Renal pelvis (tissue), 12 donors: ENCODE measurements at places on chromosomes 2 and 18. TPM values are rescaled to one million over a fixed set of nuclear protein-coding genes. Genes with fewer than 3 reads are reported as not detected.

The B3GNT7 gene
- 4.2 TPM for polyA plus RNA-seq

- no peak for DNase-seq
Measured at GRCh38 chr2:158990397-158991214, 22.2 kb downstream of the TANC1 start.

DNA sequence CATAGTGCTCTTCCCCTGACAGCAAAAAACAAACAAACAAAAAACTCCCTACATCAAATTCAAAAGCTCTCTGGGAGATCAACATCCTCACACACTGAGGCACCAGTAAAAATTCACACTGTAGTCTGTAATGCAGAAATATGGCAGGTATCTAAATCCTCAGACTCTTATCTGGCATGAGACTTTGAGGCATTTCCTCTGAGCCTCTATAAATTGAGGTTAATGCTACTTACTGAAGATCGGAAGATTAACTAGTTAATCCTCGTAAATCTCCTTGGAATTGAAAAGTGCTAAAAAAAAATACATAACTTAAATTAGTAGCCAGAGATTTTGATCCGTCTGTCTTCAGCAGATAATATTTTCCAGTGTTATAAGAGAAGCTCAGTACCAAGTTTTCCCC, 65.0 kb downstream of the AP1S3 start:
- DNase-seq, result no peak

DNA sequence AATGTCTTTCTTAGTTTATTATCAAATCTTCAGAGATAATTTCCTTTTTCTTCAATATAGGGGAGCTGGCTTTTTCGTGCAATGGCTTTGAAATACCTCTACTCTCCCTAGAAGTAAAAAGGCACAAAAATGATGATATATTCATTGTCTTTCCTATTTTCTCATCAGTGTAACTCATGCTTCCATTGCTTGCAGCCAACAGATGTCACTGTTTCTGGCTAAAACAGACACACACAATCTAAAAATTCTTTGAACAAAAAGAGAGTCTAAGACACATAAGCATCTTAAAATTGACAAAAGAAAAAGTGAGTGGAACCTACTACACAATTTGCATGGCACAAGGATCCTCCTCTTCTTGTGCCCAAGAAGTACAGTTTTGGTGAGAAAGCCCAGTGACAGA, 448.7 kb upstream of the VRK2 start:
- no peak for DNase-seq

DNA sequence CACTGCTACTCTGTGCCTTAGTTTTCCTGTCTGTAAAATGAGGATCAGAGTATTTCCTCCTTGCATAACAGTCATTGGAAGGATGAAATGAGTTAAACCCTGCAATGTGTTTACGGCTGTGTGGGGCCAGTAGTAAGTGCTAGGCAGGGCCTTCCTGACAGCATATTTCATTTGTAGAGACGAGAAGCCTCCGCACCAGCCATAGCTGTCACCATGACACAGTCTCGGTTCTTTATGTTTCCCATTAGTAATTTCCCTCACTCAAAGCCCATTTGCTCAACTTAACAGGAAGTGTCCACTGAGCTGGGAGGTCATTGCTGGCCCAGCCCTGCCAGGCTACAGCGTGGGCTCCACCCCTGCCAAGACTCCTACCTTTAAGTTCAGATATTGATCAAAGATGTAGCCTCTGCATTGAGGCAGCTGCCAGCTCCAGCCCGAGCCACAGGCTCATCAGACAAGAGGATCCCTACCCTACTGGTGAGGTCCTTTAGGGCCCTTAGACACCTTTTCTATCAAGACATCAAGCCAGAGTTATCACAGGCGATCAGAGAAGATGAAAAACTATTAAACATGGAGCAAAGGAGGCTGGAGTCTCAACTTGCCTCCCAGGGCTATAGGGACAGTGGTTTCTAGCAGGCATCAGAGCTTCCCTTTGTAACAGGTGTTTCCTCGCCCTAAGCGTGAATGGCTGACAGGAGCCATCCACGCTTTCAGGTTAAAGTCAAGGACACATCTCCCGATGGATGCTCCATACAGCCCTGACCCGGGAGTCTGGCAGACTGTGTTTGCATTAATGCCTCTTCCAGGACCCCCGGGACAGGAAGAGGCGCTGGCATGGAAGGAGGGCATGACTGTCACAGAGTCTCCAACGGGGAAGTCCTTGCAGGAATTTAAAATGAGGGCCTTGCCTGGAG, 251.7 kb downstream of the NDUFA10 start:
- no peak for DNase-seq

DNA sequence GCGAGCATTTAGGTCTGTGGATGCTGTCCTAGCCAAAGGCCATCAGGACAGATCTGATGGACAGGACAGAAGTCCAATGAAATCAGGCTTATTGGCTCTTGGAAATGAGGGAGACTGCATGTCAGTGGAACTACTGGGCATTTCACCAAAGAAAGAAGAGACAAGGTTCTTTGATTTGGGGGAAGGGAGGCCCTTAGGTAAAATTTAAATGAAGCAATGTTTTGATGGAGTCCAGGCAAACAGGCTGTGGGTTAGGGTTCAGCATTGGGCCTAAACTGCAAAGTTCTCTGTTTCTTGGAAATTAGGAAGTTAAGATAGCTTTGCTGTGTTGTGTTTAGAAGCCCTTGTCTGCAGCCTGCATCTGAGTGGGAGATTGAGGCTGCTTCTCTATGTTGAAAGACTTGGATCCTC, 31.6 kb upstream of the RNF149 start:
- DNase-seq, result no peak

The IL1RL1 gene
- polyA plus RNA-seq, result 0.46 TPM

DNA sequence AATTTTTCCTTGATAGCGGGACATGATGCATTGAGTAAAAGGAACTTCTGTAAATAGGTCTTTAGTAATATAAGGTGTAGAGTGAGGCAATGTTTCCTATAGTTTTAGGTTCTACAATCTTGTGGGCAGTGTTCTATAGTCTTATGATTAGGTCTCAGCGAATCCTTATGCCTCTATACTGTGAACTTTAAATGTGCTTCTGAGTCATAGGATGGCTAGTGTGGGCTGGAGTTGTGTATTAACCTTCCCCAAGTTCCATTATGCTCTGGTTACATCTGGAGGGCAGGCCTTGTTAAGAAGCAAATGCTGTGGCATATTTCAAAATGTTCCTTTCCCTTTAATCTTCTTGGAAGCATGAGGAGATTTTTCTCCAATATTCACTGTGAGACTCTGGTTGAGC, 73.5 kb downstream of the ROCK2 start:
- no peak for DNase-seq

GRCh38 chr2:172962824-172963223, 112.8 kb upstream of the MAP3K20 start:
- DNase-seq, result no peak

GRCh38 chr18:33201509-33201926, 239.0 kb downstream of the CCDC178 start:
- peak; percentile 73 for DNase-seq

The KLHL30 gene
- 0.36 TPM for polyA plus RNA-seq

- no peak for DNase-seq
Measured at GRCh38 chr2:95043300-95044093, 18.0 kb downstream of the MAL start.

The INHBB gene
- 0.06 TPM for polyA plus RNA-seq

DNA sequence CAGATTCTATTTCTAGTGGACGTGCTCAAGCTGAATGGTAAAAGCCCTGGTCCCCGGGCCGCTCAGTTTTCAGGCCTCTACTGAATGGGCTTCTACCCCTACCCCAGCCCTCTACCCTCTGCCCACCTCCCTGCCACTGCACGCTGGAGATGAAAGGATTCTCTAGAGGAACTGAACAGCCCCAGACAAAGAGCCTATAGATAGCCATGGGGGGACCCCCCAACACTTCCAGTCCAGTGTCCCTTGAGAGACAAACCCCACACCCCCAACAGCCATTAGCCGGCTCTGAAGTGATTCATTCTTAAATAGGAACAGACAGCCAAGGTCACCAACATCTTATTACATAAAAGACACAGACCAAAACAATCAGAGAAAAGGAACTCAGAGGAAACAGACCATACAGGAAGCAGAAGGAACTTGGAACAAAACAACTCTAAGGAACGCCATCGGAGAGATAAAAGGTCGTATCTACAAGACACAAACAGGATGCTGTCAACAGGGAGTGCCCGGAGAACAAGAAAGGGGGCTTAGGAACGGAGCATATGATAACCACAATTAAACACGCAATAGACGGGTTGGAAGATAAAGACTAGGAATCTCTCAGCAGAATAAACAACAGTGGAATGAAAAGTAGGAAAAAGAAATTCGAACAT, 23.5 kb downstream of the TMEM37 start:
- no peak for DNase-seq

The APOB gene
- polyA plus RNA-seq, result 3.8 TPM

DNA sequence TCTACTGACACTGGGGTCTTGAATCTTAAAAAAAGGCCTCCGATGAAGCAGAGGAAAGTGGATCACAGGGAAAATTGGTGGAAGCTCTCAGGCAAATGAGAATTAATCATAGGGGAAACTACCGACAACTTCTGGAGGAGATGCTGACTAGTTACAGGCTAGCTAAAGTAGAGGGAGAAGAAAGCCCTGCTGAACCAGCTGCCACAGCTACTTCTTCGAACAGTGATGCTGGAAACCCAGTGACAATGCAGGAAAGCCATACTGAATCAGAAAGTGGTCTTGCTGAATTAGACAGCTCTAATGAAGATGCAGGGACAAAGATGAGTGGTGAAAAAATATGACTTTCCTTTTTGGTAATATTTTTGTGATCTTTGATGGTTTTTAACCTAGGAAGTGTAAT, 44.9 kb upstream of the SLC3A1 start:
- no peak for DNase-seq

DNA sequence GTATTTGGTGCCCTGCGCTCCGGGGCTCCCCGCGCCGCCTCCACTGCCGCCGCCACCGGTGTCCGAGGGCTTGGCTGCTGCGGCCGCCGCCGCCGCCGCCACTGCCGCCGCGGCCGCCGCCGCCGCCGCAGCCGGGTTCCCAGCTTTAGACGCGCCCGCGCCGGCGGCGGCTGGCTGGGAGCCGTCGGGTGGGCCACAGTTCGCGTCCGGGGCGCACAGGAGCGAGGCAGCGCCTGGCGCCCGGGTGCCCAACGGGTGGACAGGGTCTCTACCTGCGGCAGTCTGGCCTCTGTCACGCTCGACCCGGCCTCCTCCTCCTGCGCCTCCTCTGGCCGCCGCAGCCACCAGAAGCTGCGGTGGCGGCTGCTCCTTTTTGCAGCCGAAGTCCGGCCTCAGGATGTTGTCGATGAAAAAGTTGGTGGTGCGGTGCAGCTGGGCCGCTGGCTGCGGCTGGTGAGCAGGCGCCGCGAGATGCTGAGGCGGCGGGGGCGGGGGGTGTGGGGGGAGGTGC, 951 bp downstream of the EN1 start:
- no peak for DNase-seq

GRCh38 chr2:240107477-240107796, 28.7 kb downstream of the COPS9 start:
- DNase-seq, result no peak

GRCh38 chr2:170930131-170930990, 1.3 kb downstream of the GORASP2 start:
- DNase-seq, result peak; percentile 29

The ABCG5 gene
- polyA plus RNA-seq, result 0.75 TPM

The LHCGR gene
- 0.64 TPM for polyA plus RNA-seq

- no peak for DNase-seq
Measured at GRCh38 chr2:116511426-116511825, 1303.1 kb upstream of the DDX18 start.

GRCh38 chr2:237754182-237754581, 44.4 kb upstream of the RBM44 start:
- DNase-seq, result no peak

DNA sequence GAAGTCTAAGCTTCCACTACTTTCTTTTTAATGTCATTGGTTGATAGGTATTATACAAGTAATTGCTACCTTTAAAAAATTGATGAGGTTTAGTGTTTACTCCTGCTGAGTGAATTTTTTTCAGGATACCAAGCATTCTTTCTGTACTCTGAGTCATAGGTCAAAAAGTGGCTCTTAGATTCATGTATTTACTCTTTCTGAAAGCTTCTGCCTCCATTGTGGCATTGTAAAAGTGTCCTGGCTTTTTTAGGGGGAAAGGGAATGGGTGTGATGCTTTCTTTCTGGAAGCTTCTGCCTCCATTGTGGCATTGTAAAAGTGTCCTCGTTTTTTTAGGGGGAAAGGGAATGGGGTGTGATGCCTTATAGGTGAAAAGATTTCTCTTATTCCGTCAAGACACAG, 286.5 kb downstream of the LPIN1 start:
- no peak for DNase-seq

GRCh38 chr18:75203416-75204268, 5.3 kb downstream of the PTGR3 start:
- no peak for DNase-seq

DNA sequence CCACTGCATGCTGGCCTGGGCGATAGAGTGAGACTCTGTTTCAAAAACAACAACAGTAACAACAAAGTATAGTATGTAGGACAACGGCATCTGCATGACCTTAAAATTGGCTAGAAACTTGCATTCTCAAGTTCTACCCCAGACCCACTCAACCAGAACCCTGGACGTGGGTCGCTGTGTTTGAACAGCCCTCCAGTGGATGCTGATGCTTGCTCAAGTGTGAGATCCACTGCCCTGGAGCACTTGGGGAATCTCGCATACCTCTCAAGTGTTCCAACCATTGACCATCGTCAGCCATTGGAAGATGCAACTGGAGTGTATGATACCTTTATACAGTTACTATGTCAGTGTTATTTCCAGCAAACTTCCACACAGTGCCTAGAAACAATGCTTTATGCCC, 435.9 kb downstream of the DCDC2C start:
- peak; percentile 29 for DNase-seq

The MC2R gene
- polyA plus RNA-seq, result 0.28 TPM

GRCh38 chr2:221675201-221675908, 103.3 kb upstream of the EPHA4 start:
- peak; percentile 43 for DNase-seq

DNA sequence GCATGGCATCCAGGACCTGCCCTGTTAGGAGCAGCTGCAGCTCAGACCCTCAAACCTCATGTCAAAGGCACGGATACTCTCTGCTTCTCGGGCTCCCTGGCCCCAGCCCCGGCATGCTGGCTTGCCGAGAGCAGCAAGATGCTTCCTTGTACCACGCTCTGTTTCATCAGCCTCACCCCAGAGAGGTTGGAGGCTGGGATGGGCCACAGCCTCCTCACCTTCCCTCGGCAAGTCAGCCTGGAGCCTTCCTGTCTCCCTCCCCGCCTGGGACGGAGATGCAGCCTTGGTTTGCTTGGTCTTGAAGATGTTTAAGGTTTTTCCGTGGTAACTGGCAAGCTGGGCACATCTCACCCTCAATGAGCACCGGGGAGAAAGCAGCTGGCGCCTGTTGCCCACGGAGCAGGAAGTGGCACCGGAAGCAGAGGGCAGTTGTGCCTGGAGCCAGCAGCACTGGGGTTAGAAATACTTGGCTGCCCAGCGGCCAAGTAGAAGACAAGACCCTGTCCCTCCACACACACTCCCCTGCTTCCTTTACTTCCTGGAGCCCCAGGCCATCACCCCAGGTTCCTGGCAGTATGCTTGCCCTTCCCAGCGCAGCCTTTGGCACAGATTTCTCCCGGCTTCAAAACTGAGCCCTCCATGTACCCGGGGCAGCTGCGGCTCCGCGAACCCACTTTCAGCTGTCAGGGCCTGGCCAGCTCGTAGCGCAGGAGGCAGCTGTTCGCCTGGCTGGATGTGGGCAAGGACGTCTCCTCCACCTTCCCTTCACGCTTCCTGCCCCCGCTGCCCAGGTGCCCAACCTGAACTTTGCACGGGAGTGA, 17.4 kb downstream of the FBLN7 start:
- DNase-seq, result no peak

GRCh38 chr2:7023542-7023941, 106.3 kb downstream of the RNF144A start:
- DNase-seq, result no peak

GRCh38 chr2:239292531-239292930, 108.3 kb downstream of the HDAC4 start:
- DNase-seq, result no peak

GRCh38 chr2:138853761-138854160, 73.6 kb upstream of the NXPH2 start:
- DNase-seq, result no peak
